ENCODE measurements at places on chromosomes 7 and 10.

DNA sequence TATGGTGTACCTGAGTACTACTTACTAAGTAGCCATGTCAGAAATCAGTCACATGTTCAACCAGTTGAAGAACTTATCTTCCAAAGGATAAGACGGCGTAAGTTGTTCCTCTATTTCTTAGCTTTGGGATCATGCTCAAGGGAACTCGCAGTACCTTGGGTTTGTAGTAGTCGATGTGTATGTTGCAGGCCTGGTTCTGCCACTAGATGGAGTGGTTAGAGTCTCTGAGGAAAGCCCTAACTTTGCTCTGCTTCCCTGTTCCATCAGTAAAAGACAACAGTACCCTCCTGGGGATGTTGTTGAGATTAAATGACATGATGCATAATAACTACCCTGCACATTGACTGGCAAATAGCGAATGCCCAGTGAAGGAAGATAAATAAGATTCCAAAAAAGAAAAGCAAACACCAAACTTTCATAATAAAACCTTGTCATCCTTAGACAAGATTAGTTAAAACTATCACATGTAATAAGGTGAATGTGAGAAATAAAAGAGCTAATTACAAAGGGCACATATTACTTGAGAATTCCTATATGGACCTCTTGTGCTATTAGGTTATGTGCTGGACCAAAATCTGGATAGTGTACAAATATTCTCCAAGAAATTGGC, 165.9 kb downstream of the ABCA13 start:
- peak; percentile 18 for DNase-seq

GRCh38 chr10:43265799-43266721, 805 bp downstream of the RASGEF1A start:
- DNase-seq = peak; percentile 33

GRCh38 chr7:157090485-157091165, 48.1 kb upstream of the UBE3C start:
- no peak for DNase-seq

DNA sequence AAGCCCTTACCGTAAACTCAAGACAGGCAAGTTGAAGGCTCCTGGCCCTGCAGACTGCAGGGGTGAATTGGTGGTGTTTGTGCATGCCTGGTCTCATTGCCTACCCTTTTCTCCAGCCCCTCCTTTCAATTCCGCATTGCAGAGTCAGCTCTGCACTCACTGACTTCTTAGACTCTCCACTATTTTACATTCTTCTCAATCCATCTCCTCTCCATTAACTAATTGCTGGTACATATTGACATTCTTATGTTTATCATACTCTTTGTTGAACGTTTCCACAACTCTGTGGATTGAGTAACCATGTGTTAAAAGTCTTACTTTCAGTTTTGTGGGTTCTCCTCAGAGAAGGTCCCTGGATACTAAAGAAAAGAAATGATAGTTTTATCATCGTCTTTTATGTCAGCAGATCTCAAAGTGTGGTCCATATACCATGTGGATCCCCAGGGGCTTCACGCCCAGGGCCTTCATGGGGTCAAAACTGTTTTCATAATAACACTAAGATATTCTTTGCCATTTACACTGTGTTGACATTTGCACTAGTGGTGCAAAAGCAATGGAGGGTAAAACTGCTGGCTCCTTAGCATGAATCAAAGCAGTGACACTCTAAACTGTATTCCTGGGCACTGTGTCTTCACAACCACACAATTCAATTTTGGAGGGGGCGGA, 135.4 kb upstream of the FZD1 start:
- no peak for DNase-seq

GRCh38 chr10:94155722-94156271, 162.1 kb downstream of the PLCE1 start:
- no peak for DNase-seq

GRCh38 chr10:5659702-5660528, 6.5 kb downstream of the ASB13 start:
- peak; percentile 62 for DNase-seq

DNA sequence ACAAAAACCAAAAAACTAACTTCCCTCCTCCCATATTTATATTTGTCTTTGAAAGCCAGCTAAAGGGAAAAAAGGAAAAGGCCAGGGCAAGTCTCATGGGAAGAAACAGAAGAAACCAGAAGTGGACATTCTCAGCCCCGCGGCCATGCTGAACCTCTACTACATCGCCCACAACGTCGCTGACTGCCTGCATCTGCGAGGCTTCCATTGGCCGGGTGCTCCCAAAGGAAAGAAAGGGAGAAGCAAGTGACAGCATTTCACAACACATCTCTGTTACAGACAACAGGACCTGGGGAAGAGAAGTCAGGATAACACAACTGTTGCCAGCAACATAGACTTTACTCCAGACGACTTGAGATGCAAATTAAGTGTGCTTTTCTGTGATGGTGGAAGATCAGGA, 9.9 kb downstream of the SMKR1 start:
- no peak for DNase-seq

- no peak for DNase-seq
Measured at GRCh38 chr10:132899751-132900065, 42.7 kb downstream of the CFAP46 start.

GRCh38 chr10:35328404-35329037, 7.8 kb upstream of the CCNY start:
- DNase-seq = peak; percentile 49

DNA sequence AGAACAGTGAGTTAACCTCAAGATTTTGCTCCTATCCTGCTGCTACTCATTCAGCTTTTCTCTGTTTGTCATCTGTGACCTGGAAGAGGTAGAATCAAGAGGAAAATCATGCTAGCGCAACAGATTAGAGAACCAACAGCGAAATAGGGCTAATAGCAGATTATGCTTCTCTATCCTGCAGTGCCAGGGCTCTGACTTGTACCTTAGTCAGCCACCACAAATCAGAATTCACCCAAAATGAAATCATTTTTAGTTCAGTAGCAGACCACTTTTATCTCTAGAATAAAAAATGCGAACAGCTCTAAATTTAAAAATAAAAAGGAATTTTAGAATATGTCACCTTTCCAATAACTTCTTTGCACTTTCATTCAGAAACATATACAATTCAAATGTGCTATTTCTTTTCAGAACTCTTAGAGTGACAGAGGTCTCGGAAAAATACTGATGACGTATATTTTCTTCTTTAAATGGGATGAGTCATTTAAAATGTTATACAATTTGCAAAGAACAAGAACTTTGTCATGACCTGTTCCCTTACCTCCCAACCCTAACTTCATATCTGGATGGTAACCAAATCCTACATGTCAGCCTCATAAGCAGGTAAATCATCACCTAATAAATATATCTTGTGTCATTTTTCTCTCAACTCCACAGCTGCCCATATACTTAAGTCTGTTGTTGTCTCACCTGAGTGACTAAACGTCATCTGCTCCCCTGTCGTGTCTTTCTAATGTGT, 896.4 kb downstream of the PCDH15 start:
- no peak for DNase-seq

DNA sequence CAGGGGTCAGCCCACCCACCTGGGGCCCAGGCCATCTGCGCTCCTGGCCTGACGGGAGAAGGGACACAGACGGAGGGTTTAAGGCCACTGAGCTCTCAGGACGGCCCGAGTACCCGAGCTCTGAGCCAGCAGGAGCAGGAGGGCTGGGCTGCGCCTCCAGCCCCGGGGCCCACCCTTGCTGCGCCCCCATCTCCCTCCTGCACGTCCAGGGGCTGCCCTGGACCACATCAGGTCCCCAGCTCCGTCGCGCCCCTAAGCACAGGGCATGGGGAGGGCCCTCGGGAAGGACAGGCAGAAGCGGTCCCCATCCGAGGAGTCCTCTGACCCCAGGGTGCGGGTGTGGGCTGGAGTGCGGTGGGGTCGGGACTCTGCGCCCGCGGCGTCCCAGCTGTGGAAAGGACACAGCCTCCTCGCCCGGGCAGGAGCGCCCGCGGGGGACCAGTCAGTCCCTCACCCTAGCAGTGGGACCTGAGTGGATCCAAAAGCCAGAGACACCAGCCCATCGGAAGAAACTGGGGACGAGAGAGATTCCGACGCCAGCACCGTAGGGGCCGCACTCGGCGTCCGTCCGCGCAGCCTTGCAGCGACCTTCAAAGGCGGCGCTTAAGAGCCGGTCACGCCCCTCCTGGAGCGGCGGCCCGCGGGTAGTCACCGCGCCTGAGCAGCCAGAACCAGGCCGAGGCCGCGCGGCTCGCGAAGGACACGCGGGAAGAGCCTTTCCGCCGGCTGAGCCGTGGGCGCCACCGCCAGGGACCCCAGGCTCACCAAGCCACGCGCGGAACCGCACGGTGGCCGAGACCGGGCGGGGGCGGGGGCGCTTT, 15.9 kb downstream of the CAMK2B start:
- no peak for DNase-seq

Data from Caki2 (cell line).